ENCODE measurements at places on chromosomes 7 and 10.

DNA sequence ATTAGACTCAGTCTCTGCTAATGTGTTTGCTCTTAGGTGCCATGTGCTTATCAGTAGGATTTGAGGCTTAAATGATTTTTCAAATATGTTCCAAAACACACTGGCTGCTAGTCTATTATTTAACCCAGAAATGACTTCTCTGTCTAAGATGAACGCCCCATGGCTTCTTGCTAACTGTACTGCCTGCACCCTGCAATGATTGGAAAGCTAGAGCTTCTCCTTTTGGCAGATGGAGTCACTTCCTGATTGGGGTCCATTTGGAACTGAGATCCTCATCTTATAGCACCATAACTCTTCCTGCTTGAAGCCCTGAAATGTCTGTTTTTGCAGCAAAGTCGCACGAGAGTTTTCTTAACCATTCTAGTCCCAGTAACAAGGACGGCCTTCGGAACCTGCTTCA is 186.5 kb upstream of the ADO start:
- DNase-seq: no peak

- no peak for DNase-seq
Measured at GRCh38 chr10:52517012-52517411, 202.9 kb downstream of the DKK1 start.

- no peak for DNase-seq
Measured at GRCh38 chr7:102318482-102318971, 31.9 kb downstream of the SH2B2 start.

DNA sequence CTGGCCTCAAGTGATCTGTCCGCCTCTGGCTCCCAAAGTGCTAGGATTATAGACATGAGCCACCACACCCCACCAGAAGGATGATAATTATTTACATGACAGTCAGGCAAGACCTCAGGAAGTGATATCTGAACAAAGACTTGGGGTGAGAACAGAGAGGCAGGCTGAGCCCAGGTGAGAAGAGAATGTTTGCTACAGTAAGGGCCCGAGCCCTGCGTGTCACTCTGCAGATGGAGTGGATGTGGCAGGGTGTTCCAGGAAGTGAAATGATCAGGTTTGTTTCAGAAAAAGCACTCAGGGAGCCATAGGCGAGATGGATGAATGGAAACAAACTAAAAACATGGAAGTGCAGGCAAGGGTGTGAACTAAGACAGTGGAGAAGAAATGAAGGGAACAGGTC is 22.2 kb downstream of the SFMBT2 start:
- no peak for DNase-seq

DNA sequence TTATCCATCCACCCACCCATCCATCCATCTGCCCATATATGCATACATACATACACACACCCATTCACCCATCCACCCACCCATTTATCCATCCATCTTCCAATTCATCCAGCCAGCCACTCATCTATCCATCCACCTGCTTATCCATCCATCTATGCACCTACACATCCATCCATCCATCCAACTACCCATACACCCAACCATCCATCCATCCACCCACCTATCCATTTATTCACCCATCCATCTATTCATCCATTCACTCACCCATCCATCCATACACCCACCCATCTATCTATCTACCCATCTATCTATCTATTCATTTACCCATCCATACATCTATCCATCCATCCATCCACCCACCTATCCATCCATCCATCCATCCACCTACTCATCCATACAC is 17.3 kb downstream of the TMEM72 start:
- DNase-seq: no peak

GRCh38 chr7:92769394-92769699 is 67.0 kb downstream of the CDK6 start:
- DNase-seq: no peak

- DNase-seq: no peak
Measured at GRCh38 chr7:141161550-141162535, 88.0 kb downstream of the TMEM178B start.

DNA sequence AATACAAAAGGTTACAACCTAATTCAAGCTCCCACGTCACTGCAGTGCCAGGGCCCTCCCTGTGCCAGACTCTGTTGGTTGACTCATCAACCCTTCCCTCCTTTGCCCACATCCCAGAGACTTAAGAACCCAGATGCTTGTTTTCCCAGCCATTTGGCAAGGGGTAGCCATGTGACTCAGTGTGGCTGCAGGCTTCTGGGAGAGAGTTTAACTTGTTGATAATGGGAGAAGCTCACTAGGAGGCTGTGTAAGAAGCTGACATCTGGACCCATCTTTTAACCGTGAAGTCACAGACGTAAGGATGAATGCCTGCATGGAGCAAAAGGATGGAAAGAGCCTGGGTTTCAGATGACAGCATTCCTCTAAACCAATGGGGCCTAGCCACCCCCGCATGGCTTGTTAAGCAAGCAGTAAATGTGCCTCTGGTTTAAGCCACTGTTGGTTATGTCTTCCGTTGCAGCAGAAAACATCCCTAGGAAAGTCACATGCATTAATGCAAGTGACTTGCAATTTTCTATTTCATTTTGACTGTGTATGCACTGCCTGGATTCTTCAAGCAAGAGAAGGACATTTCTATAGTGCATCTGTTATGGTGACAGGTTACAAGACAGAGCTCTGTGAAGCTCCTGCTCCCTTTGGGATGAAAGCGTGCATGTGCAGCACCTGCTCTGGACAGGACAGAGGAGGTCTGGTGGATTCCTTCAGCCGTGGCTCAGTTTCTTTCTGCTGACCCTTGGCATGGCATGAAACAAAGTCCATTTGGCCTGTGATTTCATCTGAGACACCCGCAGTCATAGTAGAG is 57.5 kb upstream of the CREB5 start:
- DNase-seq: no peak

DNA sequence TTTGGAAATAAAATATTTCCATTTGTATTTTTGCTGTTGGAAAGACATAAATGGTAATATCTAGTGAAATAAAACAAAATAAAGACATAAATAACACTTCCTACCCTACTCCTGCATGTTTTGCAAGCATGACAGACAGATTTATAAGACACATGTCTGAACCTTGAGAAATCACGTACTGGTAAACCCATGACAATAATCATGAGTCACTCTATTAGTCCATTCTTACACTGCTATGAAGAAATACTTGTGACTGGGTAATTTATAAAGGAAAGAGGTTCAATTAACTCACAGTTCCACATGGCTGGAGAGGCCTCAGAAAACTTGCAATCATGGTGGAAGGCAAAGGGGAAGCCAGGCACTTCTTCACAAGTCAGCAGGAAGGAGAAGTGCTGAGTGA is 942.2 kb downstream of the REEP3 start:
- DNase-seq: no peak

- no peak for DNase-seq
Measured at GRCh38 chr10:33341637-33342036, 7.2 kb upstream of the NRP1 start.

- no peak for DNase-seq
Measured at GRCh38 chr7:100077205-100077604, 4.3 kb downstream of the ZNF3 start.

- DNase-seq: no peak
Measured at GRCh38 chr10:88728107-88728763, 22.2 kb downstream of the LIPK start.

DNA sequence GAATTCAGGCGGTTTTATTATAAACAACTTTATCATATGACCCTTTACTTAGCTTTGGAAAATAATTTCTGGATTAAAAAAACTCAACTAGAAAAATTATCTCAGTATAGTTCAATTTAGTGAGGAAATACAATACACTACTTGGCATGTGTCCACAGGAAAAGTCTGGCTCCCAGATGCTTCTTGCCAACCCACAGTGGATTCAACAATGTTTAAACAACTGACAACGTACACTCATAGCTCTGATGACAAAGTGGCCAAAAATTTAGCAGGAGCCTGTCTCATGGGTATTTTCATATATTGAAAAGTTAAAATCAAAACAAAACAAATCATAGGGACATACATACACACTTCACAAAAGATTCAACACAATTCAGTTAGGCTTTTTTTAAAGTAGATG is 158.8 kb downstream of the SKAP2 start:
- DNase-seq: no peak

GRCh38 chr7:51785876-51786275 is 469.3 kb upstream of the COBL start:
- DNase-seq: no peak

GRCh38 chr10:113961182-113962031 is 82.3 kb upstream of the ADRB1 start:
- DNase-seq: peak; percentile 29

GRCh38 chr10:131897297-131897899 is 3.4 kb upstream of the PPP2R2D start:
- no peak for DNase-seq

DNA sequence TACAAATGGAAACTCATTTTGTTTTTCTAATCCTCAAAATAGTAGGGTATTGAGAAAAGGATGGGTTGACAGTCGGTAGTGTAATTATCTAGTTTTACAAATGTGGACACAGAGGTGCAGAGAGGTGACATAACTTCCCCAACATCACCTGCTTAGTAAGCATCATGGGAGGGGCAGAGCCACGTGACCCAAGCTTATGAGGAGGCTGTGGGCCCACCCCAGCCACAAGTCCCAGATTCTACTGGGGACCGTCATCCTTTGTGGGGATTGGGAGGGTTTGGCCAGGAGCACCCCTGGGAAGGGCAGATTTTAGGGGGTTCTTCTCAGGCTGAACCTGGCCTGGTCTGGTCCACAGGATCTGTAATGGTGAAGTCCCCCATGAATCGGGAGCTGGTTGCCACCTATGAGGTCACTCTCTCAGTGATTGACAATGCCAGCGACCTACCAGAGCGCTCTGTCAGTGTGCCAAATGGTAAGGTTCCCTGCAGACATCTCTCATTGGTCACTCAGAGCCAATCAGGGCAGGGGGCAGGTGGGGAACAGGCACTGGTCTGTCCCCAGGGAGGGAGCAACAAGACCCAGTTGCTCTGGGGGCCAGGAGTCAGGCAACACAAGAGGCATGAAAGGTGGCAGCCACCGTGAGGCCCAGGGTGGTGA is 23.6 kb upstream of the VSIR start:
- DNase-seq: no peak

DNA sequence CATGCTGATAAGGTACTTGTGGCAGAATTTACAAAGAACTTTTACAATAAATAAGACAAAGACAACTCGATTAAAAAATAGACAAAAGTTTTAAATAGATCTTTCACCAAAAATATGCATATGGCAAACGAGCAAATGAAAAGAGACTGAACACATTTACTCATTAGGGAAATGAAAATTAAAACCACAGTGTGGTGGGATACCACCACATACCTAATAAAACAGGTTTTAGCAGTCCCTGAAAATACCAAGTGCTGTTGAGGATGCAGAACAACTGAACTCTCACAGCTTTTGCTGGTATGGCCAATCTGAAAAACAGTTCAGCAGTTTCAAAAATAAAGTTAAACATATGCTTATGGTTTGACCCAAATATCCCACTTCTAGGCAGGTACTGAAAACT is 205.4 kb upstream of the ADO start:
- no peak for DNase-seq

DNA sequence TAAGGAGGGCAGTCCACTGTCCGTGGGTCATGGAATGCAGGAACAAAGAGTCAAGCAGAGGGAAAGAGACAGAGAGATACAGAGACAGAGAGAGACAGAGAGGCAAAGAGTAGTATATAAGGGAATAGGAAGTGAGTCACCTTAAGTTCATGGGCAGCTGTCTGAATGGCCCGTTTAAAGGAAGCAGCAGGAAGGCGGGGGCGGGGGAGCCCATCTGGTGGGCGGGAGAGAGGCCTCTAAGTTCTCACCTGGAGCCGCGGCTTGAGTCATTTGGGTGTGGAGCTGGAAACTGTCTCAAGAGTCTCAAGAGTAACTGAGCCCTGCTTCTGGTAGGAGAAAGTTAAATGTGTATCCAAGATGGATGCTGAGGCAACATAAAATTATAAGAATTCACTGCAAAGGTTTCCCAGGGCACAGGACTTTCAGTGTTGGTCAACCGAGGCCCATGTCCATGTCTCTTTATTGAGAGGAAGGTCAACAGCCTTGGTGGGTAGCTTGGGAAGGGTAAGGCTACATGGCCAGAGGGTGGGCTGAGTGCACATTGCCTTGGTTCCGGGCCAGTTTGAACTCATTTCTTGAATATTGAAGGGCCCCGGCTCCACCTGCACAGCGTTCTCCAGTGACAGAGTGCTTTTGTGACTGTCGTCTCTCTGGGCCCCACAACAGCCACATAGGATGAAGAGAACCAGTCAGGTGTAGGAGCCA is 85.5 kb upstream of the CACUL1 start:
- no peak for DNase-seq

GRCh38 chr7:73978661-73979563 is 49.1 kb upstream of the ELN start:
- DNase-seq: no peak

GRCh38 chr10:75335191-75335590 is 66.4 kb downstream of the ZNF503 start:
- DNase-seq: no peak

GRCh38 chr10:12350167-12350872 is 973 bp downstream of the CAMK1D start:
- DNase-seq: no peak

DNA sequence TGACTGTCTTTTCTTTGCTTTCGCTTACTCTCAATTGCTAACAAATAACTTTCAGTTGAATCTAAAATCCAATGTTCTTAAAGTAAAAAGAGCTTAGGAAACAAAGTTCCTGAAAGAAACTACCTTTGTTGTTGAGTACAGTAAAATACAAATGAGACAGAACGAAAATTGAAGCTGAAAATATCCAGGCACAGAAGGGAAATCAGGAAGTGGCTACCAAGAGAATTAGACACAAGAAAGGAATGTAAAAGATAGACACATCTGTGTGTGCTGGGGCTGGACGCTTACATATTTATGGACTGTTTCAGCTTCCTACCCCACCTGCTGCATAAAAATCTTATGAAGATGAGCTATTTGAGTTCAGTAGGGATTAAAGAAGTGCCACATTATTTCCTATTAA is 161.7 kb upstream of the PLXDC2 start:
- DNase-seq: no peak

DNA sequence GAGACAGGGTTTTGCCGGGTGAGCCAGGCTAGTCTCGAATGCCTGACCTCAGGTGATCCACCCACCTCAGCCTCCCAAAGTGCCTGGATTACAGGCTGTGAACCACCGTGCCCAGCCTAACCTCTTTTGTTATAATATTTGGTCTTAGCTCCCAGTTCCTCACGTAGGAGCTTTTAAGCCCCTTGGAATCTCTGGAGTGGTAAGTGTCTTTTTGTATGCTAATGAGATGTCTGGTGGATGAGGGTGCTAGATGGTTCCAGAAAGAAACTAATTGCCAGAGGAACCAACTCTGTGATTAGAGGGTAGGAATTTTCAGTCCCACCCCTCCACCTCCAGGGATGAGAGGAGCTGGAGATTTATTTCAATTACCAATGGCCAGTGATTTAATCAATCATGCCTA is 5.3 kb upstream of the ARPC1A start:
- DNase-seq: no peak

GRCh38 chr7:5139998-5140397 is 50.0 kb upstream of the WIPI2 start:
- DNase-seq: no peak

GRCh38 chr7:46446151-46446550 is 525.1 kb upstream of the IGFBP3 start:
- no peak for DNase-seq

All from activated CD8-positive, alpha-beta memory T cell treated with anti-CD3 and anti-CD28 coated beads for 1 hour (primary cell).